ENCODE measurements at places on chromosomes 6 and 20. TPM values are rescaled to one million over a fixed set of nuclear protein-coding genes. Genes with fewer than 3 reads are reported as not detected.

DNA sequence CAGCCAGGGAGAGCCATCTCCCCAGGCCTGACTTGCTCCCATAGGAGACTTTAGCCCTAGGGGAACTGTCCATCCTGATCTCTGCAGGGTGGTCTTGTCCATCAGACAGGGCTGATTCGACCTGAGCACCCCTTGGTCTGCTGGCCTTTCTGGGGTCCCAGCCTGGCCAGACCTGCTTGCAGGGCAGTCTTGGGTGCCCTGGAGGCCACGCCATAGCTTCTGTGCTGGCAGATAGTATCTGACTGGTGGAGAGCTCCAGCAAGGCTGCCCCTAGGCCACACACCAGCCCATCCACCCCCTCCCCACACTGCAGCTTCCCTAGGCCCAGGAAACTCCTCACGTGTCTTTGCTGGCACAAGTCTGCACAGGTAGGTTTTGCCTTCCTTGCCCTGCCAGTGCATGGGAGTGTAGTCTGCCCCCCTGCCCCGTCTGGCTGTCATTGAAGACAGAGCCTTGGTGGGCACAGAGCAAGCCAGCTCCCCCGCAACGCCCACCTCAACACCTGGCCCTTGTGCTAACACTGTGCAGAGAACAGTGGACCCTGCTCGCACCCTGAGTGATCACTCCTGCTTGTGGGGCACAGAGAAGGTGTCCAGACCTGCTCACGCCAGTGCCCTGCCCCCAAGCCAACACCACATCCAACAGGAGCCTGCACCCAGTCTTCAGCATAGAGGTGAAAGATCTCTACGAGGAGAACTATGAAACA, 32.4 kb downstream of the CCN2 start:
- H3K27me3 ChIP-seq, result peaks cover 24% of the 10 kb centered on the region
- DNase-seq, result no peak
- H3K27ac ChIP-seq, result no peak overlapping the region
- no peaks in the 10 kb centered on the region for H3K36me3 ChIP-seq

GRCh38 chr6:29941471-29941870, 861 bp upstream of the HLA-A start:
- peaks cover 45% of the 10 kb centered on the region for H3K36me3 ChIP-seq
- H3K27ac ChIP-seq, result peak overlapping the region; percentile 99
- H3K4me1 ChIP-seq, result peaks cover 43% of the 10 kb centered on the region
- peaks cover 11% of the 10 kb centered on the region for H3K27me3 ChIP-seq
- peak overlapping the region; percentile 93 for H3K4me3 ChIP-seq

DNA sequence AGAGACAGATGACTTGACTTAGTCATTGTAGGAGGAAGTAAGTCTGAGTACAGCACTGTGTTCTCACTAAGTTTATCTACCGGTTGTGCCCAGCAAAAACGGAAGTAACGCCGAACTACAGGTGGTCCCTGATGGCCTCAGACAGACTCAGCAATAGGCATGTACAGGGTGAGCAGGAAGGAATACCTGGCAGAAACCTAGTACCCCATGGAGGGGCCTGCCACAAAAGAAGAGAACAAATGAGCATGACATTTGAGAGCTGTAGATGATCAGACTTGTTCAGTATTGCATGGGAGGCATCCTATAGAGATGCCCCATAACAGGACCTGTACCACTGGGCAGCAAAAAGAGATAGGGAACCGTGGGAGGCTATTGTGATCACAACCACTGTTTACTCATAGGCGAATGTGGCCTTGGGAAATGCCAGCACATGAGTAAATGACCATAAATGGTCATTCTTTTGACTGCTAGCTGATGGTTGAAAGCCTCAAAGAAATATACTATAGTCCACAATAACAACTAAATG, 106.4 kb upstream of the TAB2 start:
- no peak overlapping the region for H3K4me3 ChIP-seq
- peaks cover 22% of the 10 kb centered on the region for H3K4me1 ChIP-seq
- H3K27ac ChIP-seq, result peak overlapping the region; percentile 87
- DNase-seq, result no peak

DNA sequence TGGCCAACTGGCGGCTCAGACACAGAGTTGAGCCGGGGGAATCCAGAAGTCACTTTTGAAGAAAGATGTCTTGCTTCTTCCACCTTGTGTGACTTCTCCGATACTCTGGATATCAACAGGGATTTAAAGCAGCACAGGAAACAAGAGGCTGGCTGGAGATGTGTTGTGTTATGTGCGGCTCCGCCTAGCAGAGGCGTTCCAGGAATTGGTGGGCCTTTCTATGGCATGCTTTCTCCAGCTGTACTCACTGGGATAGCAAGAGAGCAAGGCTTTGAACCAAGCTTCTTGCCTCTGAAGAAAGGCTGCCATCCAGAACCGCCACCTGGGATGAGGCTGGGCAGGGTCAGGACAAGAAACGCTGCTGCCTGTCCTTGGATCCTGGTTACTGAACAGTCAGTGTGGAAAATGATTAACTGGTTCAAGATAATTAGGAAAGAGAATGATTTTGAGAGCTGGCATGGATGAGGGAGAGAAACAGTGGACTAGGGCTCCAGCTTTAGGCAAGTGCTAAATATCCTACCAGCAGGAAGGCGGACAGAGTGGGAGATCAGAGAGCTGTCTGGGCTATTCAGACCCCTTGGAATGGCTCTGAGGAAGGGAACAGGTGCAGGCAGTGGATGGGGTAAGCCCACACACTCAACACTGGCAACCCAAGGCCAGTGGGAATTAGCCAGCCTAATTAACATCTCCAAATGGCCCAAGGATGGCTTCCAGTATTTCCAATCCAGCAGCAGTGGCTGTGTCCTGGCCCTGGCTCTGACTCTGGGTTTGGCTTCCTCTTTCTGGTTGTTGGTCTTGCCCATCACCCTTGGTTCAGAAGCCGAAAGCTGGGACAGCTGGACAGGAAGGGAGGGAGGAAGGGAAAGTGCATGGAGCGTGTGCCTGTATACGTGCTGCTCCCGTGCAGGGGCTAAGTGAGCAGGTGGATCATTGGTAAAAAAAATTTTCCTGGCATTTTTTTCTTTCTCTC, 31.9 kb downstream of the INSM1 start:
- DNase-seq, result no peak
- no peaks in the 10 kb centered on the region for H3K36me3 ChIP-seq

DNA sequence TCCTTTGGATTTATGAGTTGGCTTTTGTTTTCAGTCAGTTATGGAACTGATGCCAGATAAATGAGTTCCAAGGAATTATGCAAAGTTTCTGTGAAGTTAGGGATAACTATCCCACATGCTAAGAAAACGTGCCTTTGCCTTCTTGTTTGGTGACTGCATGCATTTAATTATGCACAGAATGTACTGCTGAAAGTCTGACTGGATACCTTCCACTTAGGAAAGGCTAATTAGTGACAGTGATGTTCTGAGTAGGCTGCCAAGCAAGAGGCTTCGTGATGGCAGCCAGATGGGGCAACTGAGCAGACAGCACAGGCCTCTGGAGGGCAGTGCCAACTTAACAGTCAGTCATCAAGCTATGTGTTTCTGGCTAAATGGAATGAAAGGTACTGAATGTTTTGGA, 289.9 kb downstream of the CD109 start:
- no peak overlapping the region for H3K27ac ChIP-seq
- no peaks in the 10 kb centered on the region for H3K36me3 ChIP-seq
- DNase-seq, result no peak
- H3K4me1 ChIP-seq, result no peaks in the 10 kb centered on the region
- peaks cover 2% of the 10 kb centered on the region for H3K27me3 ChIP-seq

The HLA-DPB1 gene
- total RNA-seq, result 24.7 TPM

- no peak for DNase-seq
- peaks cover 7% of the 10 kb centered on the region for H3K27me3 ChIP-seq
- no peaks in the 10 kb centered on the region for H3K36me3 ChIP-seq
- no peak overlapping the region for H3K27ac ChIP-seq
- H3K4me3 ChIP-seq, result no peak overlapping the region
- H3K4me1 ChIP-seq, result no peaks in the 10 kb centered on the region
These were observed 7.4 kb downstream of the CYP39A1 start for GRCh38 chr6:46645265-46645664.

DNA sequence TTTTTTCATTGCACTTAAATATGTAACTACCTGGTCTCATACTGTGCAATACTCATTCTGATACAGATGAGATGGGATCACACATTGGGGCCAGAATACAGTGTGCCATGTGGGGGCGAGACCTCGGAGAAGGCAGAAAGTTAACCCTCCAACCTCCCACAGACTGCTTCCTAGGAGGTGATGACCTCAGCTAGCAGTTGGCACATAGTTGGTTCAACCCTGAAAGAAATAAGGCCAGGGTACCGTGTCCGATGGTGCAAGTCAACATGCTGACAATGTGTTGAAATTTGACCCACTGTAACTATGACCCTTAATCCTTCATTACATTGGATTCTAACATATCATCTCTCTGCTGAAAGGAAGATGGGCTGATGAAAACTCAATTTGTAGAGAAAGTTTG, 61.9 kb downstream of the GJA10 start:
- no peaks in the 10 kb centered on the region for H3K27me3 ChIP-seq
- H3K4me1 ChIP-seq, result peaks cover 78% of the 10 kb centered on the region
- H3K36me3 ChIP-seq, result peaks cover 48% of the 10 kb centered on the region
- H3K27ac ChIP-seq, result peak overlapping the region; percentile 3
- no peak overlapping the region for H3K4me3 ChIP-seq
- no peak for DNase-seq

DNA sequence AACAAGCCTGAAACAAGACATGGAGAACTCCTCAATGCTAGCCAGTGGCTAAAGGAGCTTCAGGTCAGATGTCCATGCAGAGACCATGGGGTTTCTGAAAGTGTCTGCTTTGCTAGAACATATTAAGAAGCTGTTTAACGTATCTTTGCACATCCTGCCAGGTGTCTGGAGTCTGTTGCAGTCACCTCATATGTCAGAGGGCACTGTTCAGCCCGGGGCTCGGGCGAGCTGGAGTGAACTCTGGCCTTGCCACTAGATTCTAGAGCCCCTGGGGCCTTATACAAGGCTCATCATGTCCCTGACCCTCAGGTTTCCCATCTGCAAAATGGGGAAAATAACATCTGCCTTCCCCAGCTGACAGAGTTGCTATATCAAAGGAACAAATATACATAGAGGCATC, 59.0 kb downstream of the PRDM1 start:
- H3K27ac ChIP-seq, result no peak overlapping the region
- H3K27me3 ChIP-seq, result no peaks in the 10 kb centered on the region

- DNase-seq, result no peak
- no peaks in the 10 kb centered on the region for H3K36me3 ChIP-seq
- no peak overlapping the region for H3K4me3 ChIP-seq
These were observed 102.8 kb downstream of the ERMARD start for GRCh38 chr6:169854083-169854725.

DNA sequence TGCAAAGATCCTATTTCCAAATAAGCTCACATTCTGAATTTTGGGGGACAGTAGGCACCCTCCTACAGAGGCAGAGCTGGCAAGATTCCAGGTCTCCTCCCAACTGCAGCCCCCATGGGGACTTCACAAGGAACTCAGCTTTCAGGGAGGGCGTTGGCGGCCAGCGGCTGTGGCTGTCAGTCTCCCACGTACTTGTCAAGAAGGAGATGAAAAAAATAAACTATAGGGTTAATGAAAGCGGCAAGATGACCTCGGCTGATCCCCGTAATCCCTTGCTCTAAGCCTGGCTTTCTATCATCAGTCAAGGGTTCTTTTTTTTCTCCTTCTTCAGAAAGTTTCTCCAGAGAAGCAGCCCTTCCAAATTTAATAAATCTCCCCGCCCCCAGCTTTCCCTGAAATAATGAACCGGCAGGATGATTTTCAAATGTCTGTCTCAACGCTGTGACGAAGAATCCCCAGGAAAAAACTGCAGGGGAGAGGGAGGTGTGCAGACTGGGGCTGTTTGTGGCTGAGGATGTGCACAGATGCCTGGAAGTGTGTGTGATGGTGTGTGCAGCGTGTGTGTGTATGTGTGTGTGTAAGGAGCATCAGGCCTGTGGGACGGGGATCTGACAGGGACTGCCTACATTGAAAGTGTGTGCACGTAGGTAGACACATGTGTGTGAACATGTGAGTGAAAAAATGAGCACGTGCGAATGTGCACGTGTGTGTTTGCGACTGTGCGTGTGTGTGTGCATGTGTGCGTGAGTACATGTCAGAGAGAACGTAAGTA, 78.7 kb downstream of the SLC2A10 start:
- H3K27ac ChIP-seq, result no peak overlapping the region
- H3K27me3 ChIP-seq, result peaks cover 2% of the 10 kb centered on the region
- no peaks in the 10 kb centered on the region for H3K4me1 ChIP-seq
- DNase-seq, result no peak
- no peaks in the 10 kb centered on the region for H3K36me3 ChIP-seq

DNA sequence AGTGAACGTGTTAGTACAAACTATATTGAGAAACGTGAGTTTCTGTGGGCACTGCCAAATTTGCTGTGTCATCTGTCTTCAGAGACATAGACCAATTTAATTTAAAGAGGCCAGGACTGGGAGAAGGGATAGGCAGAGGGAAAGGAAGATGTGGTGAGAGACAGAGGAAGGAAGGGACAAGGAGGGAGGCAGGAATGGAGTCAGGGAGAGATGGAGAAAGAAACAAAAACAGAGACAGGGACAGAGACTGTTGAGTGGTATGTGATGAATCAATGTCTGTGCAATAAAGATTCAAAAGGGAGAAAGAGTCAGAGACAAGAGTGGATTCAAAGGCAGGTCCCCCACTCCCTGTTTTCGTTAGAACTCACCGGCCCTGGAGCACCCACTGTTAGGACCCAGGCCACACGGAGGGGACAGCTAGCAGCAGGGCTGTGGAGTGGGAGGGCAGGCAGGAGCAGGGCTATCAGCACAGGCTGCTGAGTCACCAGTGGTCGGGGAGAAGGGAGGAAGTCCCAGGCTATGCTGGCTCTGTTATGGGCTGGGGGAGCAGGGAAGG, 51.6 kb upstream of the CHD6 start:
- no peaks in the 10 kb centered on the region for H3K4me1 ChIP-seq
- no peak for DNase-seq
- H3K36me3 ChIP-seq, result no peaks in the 10 kb centered on the region
- H3K27ac ChIP-seq, result no peak overlapping the region
- H3K4me3 ChIP-seq, result no peak overlapping the region

The HSPA1L gene
- 3.3 TPM for total RNA-seq

DNA sequence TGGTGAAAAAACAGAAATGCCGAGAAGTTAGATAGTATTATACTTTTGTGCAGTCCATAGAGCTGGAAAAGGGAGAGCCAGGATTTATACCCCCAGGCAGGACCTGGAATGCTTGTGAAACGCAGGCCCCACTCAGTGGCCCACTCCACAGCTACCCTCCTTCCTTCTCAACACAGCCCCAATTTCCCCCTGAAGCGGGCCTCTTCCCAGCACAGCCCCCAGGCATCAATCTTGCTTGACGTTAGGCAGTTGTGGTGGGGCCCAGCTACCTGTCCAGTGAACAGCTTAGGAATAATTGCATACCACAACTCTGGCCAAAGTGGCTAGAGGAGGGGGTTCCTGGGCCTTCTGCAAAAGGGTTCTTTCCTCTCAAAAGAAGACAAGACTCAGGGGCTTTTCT, 61.3 kb downstream of the PPP1R3G start:
- no peak for DNase-seq
- no peak overlapping the region for H3K4me3 ChIP-seq
- H3K27ac ChIP-seq, result no peak overlapping the region
- H3K4me1 ChIP-seq, result peaks cover 5% of the 10 kb centered on the region

DNA sequence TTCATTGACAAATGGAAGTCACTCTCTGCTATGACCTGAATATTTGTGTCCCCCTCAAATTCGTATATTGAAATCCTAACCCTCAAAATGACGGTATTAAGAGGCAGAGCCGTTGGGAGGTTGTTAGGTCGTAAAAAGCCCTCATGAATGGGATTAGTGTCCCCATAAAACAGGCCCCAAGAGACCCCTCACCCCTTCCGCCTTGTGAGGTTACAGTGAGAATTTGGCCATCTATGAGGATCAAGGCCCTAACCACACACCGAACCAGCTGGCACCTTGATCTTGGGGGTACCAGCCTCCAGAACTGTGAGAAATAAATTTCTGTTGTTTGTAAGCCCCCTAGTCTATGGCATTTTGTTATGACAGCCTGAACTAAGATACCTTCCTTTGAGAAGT, 52.5 kb upstream of the SLC22A16 start:
- no peaks in the 10 kb centered on the region for H3K36me3 ChIP-seq
- no peak for DNase-seq
- H3K4me3 ChIP-seq, result no peak overlapping the region
- no peaks in the 10 kb centered on the region for H3K27me3 ChIP-seq
